ENCODE measurements at places on chromosomes 2 and 18.
A peak's percentile ranks its signal among the peaks of the same experiment; 100 is the strongest.

- no peak for DNase-seq
These were observed 37.8 kb upstream of the STAT4 start for GRCh38 chr2:191188550-191189093.

DNA sequence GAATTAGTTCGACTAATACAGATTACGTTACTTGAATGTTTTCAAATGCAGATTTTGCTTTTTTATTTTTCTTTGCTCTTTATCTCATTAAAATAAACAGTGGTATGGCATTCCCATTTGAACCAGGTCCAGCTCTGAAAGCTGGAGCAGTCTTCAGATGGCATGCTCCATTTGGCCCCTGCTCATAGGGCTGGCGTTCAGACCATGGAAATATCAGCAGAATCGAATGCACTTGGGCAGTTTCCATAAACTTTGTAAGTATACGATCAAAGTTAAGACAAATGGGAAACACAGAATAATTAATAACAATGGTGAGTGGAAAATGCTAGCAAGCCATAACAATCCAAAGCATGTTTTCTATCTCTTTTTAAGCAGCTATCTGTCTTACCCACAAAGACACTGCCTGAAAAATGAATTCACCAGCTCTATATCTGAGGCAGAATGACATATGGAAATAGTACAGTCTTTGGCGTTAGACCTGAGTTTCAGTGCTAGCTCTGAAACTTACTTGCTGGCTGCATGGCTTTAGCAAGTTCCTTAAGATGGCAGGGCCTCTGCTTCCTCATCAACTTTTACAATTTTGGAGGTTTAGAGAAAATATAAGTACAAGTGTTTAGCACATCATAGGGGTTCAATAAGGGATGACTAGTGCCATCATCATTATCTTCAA lies 131.6 kb downstream of the BCL2 start:
- DNase-seq = no peak

DNA sequence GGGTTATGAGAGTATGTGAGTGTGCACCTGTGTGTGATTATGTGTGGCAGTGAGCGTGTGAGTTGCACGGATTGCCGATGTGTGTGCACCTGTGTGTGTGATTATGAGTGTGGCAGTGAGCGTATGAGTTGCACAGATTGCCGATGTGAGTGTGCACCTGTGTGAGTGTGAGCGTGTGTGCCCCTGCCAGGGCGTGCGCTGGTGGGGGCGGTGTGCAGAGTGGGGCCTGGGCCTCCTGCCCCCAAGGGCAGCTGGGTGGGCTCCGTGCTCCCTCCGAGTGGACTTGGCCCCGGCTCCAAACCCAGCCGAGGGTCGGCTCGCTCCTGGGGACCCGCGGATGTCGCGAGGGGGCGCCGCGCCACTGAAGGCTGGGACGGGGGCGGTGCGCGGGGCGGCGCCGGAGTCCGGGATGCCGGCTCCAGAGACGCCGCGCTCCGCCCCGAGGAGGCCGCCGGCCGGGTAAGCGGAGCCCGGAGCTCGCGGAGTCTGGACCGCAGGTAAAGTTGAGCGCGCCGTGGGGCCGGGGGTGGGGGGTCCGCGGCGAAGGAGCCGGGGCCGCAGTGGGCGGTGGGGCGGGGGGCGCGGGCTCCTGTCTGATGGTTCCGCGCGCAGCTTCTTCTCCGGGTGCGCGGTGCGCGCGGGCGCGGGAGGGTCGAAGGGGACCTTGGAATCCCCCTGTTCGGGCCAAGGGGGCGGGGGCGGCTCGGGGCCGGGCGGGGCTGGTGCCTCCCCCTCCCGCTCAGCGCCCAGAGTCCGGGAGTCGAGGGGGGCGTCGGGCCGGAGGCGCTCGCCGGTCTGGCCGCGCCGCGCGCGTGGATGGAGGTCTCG lies at the start of gene KCNG2:
KCNG2 (plus strand) TSS at position 421 of the 828 bp plus-strand sequence. CDS start 65,730 bp downstream, outside the sequence.
- DNase-seq = peak; percentile 55

DNA sequence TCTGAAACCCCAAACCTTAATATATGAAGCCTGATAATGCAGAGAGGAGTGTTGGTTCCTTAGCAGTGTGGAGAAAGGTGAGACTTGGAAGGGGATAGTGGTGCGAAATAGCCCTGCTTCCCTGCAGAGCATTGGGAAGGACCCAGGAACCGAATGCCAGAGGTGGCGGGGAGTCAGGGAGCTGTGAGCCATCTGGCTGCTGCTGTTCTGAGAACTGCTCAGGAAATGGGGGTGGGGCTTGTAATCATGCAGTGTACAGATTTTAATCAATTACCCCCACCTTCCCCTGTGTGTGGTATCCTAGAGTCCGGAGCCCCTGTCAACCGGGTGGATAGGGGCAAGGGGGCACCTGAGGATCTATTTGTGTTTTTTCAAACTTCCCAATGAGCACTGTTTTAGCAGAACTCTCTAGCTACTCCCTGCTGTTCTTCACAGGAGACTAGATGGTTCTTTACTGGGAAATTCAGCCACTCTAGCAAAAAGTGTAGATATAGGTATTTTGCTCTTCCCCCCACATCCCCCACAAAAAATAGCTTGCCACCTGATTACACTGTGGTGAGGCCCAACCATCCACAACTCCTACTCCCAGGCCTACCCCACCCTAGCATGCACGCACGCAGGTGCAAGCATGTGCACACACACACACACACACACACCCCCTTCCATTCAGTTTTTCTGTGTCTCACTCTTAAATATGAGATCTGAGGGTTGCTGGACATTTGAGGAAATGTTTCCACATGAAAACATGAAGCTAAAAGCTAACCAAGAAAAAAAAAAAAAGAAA lies 30.1 kb upstream of the MBOAT2 start:
- no peak for DNase-seq

DNA sequence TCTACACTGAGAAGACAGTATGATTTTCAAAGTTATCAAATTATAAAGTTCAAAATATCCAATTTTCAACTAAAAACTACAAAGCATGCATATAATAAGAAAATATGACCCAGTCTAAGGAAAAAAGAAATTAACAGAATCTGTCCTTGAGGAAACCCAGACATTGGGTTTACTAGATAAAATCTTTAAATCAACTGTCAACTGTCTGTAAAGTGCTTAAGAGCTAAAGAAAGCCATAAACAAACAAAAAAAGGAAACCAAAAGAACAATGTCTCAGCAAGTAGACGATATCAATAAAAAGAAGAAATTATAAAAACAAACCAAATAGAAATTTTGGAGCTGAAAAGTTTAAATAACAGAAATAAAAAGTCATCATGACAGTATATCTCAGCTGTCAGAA lies 10.5 kb upstream of the ABCB11 start:
- DNase-seq = no peak

- DNase-seq = no peak
These were observed 128.1 kb upstream of the AQP4 start for GRCh38 chr18:26993568-26993967.

GRCh38 chr18:63111671-63112402 lies 207.7 kb downstream of the BCL2 start:
- DNase-seq = no peak

DNA sequence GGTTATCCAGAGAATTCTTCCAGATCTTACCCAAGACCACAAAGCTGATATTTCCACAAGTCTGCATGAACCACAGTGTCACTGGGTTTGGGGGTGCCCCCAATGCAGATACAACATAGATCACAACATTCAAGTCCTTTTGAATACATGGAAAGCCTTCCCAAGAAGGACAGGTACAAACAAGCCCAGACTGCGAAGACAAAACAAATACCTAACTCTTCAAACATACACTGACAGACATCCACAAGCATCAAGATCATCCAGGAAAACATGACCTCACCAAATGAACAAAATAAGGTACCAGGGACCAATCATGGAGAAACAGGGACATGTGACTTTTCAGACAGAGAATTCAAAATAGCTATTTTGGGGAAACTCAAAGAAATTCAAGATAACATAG lies 93.1 kb downstream of the MDH1 start:
- no peak for DNase-seq

DNA sequence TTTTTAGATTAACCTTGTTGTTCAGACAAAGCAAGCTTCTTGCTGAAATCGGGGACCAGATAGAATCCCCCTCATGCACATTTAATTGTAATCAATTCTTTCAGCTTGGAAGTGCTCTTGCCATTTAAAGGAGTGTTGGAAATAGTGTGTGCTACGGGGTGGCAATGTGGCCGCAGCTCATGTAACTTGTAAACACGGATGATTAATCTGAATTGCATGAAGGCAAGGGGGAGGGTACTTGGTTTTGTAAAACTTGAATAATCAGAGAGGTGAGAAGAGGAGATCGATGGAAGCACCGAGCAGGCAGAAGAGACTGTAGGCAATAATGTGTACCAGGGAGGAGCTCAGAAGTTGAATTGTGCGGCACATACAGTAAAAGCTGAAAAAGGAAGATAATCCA lies 273.5 kb downstream of the PTGR3 start:
- no peak for DNase-seq

- no peak for DNase-seq
These were observed 54.1 kb downstream of the LPIN2 start for GRCh38 chr18:2958819-2959298.
